ENCODE measurements at places on chromosomes 11 and 22. TPM values are rescaled to one million over a fixed set of nuclear protein-coding genes. Genes with fewer than 3 reads are reported as not detected.

DNA sequence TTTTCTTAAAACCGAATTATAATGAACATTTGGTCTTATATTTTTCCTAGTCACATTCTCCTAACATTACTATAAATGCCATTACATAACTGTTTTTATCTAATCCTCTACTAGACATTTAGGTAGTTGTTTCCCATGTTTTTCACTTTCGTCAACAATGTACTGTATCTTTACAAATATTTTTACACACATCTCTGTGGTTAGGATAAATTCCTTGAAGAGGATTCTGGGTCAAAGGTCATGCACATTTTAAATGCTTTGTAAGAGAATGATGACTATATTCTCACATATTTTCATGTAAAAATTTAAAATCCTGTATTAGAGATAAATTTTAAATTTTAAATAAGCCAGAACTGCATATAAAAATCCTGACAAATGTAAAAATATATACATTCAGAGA lies 61.3 kb upstream of the CLNS1A start:
- no peaks in the 10 kb centered on the region for H3K4me1 ChIP-seq
- H3K27me3 ChIP-seq = no peaks in the 10 kb centered on the region
- H3K27ac ChIP-seq = no peak overlapping the region
- H3K4me3 ChIP-seq = no peak overlapping the region
- peaks cover 17% of the 10 kb centered on the region for H3K36me3 ChIP-seq

DNA sequence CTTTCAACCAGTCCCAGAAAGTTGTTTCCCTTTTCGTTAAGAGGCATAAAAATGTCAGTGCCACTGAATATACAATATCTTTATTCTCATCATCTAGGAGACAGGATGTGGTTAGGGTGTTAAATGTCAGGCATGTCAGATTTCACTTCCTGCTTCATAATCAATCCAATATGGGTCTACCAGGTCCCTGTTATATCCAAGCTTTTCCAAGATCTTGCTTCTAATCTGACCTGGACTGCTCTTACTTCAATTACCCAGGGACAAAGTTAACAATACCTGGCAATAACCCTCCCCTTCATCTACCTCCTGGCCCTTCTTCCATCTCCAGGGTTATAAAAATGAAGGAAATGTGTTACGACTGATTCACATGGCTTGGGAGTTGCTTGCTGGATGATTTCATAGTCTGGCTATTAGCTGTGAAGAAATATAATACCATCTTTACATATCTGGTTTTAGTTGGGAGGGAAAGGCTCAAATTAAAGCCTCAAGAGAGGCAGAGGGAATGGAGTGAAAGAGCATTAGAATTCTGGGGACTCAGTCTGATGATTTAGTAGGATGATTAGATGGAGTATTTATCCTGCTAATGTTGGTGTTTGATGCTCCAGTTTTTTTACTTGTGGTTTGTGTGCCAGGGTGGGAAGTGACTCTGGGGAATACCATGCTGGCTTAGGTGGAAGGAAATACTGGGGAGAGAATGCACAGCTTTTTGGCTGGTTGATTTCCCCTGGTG lies 534.3 kb downstream of the ETS1 start:
- DNase-seq = peak; percentile 77
- peak overlapping the region; percentile 28 for H3K27ac ChIP-seq
- no peaks in the 10 kb centered on the region for H3K36me3 ChIP-seq
- no peaks in the 10 kb centered on the region for H3K27me3 ChIP-seq
- H3K4me1 ChIP-seq = peaks cover 7% of the 10 kb centered on the region
- H3K4me3 ChIP-seq = no peak overlapping the region

DNA sequence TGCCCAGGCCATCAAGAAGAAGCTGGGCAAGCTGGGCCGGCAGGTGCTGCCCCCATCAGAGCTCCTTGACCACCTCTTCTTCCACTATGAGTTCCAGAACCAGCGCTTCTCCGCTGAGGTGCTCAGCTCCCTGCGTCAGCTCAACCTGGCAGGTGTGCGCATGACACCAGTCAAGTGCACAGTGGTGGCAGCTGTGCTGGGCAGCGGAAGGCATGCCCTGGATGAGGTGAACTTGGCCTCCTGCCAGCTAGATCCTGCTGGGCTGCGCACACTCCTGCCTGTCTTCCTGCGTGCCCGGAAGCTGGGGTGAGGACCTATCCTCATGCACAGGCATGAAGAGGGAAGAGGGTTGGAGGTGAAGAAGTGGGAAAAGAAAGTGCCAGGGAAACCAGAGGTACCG lies 5.3 kb upstream of the NHERF4 start:
- no peak overlapping the region for H3K4me3 ChIP-seq
- no peak overlapping the region for H3K27ac ChIP-seq
- H3K4me1 ChIP-seq = peaks cover 5% of the 10 kb centered on the region
- peaks cover 10% of the 10 kb centered on the region for H3K36me3 ChIP-seq
- no peak for DNase-seq
- H3K27me3 ChIP-seq = no peaks in the 10 kb centered on the region

The LRRC75B gene
- 1.4 TPM for total RNA-seq

The MAJIN gene
- not detected for total RNA-seq

DNA sequence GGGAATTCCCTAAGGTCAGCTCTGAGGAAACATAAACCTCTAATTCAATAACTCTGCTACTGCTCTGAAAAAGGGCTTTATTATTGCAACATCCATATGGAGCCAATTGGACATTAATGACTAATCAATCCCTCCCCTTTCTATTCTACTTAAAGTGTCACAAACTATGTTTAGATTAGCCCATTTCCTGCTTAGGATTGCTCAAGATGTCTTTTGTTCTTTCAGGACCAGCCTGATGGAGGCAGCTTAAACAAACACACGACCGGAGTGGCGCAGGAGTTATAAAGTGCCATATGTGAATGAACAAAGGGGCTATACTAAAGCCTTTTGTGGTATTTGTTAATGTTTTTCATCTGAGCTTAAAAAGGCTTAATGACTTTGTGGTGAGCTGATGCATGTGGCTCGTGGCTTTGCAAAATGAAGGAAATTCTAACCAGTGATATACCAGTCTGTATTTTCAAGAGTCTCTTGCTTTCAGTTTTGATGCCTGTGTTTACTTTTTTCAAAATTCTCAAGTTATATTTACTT lies 354.4 kb downstream of the SOX6 start:
- H3K27me3 ChIP-seq = no peaks in the 10 kb centered on the region
- H3K36me3 ChIP-seq = no peaks in the 10 kb centered on the region
- peak; percentile 95 for DNase-seq
- peak overlapping the region; percentile 40 for H3K27ac ChIP-seq
- H3K4me1 ChIP-seq = peaks cover 9% of the 10 kb centered on the region
- peak overlapping the region; percentile 35 for H3K4me3 ChIP-seq
